NCI-H1105 treated with DMSO at 0.1 percent for 48 hours (cell line): ENCODE measurements at places on chromosomes 1 and 21.

DNA sequence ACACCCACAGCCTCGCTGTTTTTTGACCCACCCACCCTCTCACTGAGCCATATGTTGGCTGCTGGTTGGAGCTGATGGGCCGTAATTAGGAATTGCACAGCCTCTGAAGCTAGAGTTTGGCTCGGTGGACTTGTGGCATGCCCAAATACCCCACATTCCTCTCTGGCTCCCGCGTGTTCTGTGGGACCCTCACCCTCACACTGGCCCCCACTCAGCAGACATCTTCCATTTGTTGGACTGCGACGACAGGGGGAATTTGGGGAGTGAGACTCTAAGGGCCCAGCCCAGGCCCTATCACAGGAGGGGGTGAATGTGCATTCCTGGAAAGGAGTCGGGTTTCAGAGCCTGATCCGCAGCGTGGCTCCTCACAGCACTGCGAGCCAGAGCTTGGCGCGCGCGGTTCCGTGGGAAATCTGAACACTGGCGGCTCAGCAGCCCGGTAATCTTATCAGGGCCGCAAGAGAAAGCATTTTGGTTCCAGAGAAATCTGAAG is 5.2 kb downstream of the RCSD1 start:
- DNase-seq, result no peak

GRCh38 chr1:156659661-156659987 is 17.6 kb downstream of the NES start:
- DNase-seq, result no peak

- no peak for DNase-seq
These were observed 38.2 kb upstream of the DIP2A start for GRCh38 chr21:46420241-46421190.

DNA sequence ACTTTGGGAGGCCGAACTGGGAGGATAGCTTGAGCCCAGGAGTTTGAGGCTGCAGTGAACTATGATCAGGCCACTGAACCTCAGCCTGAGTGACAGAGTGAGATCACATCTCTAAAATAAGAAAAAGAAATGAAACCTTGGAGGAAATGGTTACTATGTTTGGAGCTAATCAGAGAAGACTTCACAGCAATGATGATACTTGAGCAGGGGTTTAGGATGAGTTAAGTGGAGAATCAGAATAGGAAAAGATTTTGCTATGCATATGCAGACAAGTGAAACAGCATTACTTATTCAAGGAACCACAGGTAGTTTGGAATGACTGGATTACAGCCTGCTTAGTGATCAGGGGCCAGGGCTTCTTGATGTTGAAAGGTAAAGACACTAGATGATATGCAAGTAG is 1.3 kb upstream of the CD5L start:
- DNase-seq, result no peak

GRCh38 chr1:7526196-7526866 is 244.8 kb upstream of the VAMP3 start:
- no peak for DNase-seq

- DNase-seq, result no peak
These were observed 12.1 kb downstream of the MCL1 start for GRCh38 chr1:150567341-150567716.

DNA sequence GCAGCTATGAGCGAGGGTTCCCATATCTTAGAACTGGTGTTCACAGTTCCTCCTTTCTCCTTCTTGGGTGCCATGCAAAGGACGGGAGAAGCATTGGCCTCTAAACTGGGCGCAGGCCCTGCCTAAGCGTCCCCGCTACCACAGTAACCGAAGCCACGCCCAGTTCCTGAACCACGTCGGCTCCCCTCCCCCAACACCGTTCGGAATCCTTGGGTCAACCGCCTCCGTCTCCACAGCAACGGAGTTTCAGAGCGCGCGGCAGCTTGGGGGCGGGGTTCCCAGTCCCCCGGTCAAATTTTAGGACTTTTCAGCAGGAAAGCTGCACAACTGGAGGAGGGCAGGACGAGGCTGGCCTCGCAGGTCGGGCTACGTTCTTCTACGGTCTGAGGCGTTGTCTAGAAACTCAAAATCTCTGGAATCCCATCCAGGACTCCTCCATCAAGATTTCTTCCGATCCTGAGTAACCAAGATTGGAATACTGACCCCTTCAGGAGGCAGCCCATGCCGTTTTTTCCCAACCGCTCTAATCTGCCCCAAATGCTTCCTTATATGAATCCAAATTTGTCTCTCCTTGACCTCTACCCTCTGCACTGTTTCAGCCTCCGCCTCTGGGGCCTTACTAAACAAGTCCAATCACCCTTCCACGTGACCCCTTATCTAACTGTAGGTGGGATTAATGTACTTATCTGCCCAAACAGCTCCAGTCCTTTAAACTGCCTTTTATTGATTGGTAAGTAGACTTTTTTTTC is at the start of gene SPAG17:
SPAG17 (minus strand) TSS at position 145 of the 749 bp plus-strand sequence; CDS start at position 74, 71 bp downstream.
- DNase-seq, result peak; percentile 58

- no peak for DNase-seq
These were observed 23.9 kb upstream of the TMEM52 start for GRCh38 chr1:1942753-1943656.

- DNase-seq, result no peak
These were observed 289.6 kb downstream of the PTPRU start for GRCh38 chr1:29525941-29526340.

- DNase-seq, result no peak
These were observed 24.0 kb upstream of the COL16A1 start for GRCh38 chr1:31727849-31728248.

DNA sequence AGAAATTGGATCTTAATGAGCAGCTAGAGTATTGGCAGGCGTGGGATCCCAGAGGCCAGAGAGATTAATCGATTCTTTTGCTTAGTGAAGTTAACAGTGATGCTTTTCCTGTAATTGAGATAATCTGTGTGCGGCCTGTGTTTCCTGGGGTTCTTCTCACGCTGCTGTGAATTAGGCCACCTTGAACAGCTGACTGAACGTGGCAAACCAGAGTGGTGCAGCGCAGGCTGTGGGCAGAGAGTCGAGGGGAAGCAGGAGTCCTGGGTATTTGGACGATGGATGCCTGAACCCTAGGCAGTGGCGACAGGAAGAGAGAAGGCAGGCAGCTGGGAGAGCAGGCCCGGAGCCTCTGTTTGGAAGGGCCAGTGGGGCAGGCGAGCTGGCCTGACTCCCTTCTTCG is 51.7 kb downstream of the RYR2 start:
- no peak for DNase-seq

DNA sequence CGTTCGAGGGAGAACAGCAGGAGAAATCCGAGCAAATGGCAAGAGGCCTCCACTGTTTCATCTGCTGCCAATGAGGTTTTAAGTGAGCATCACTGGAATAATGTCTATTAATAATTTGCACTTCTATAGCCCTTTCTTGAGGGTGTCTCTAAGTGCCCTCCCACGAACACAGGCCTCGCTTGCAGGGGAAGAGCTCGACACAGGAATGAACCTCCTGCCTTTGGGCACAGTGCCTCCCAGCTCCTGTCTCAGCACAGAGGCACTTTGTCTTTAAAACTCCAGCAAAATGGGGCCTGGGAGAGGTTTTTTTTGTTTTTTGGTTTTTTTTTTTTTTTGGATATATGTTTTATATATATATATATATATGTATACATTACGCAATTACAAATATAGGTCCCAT is 56.6 kb downstream of the OLIG1 start:
- DNase-seq, result no peak

DNA sequence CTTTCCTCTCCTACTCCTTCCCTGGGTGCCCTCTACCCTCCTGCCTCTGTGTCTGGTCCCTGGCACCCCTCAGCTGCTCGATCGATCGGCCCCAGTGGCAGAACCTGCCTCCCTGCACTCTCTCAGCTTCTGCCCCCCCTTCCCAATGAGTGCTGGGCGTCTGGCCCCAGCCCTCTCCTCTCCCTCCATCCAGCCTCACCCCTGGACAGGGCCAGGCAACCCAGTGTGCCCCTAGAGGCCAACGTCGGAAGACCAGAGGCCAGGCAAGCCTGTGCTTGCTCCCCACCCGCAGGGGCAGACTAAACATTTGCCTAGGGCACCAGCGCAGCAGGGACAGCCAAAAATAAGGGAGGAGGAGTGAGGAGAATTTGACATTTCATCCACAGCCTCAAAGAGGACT is 43.5 kb downstream of the LGR6 start:
- peak; percentile 50 for DNase-seq

GRCh38 chr1:233132445-233132844 is 163.1 kb downstream of the PCNX2 start:
- no peak for DNase-seq

DNA sequence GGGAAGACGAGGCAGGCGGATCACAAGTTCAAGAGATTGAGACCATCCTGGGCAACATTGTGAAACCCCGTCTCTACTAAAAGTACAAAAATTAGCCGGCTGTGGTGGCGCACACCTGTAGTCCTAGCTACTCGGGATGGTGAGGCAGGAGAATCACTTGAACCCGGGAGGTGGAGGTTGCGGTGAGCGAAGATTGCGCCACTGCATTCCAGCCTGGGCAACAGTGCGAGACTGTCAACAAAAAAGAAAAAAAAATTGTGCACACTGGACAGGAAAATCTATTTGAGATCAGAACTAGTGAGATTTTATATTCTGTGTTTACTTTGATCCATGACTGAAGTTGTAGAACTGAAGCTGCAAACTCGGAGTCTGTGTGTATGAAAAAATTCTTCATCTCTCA is 40.2 kb downstream of the SNRPE start:
- DNase-seq, result no peak

DNA sequence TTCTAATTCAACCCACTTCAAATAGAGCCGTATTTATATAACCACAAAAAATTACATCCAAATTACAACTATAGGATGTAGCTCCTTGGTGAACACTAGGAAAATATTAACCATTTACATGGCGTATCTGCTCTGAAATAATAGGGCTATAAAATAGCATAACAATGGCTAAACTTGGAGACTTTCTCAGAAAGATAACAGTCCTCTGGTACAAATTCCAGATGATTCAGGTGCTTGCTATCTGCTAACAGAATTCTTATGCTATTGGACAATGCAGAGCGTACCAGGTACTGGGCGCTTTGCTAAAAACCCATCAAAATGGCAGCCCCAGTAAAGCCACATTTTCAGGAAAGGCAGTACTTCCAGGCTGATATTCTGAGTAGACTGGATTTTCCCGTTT is 209.7 kb upstream of the C8B start:
- DNase-seq, result no peak

DNA sequence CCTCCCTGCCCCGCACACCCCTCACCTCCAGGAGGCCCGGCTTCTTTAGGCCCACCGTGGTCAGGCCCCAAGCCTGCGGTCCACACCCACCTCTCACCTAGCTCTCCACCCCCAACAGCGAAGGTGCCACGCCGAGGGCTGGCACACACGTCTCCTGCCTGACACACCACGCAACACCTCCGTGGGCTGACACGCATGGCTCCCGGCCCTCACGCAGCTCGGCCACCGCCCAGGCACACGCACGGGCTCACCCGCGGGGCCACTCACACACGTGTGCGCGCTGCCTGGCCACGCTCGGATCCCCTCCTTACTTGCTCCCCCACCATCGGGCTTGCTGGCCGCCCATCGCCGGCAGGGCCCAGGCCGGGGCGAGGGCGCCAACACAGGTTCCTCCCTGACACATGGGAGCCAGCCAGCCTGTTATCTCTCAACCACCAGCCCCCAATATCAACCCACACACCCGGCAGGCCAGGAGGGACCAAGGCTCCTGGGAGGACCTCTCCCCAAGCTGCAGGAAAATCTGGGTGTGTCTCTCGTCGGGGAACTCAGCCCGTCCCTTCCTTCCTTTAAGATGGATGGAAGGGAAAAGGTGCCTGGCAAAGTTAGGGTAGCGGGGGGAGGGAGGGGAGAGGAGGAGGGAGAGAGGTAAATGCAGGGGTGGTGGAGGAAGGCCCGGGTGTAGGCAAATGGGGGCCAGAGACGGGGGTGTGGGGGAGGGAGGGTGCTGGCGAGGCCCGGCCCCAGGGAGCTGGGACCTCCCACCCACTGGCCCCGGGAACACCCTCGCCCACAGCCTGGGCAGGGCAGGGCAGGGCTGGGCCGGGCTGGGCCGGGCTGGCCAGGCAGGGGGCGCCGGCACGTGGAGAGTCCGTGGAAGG is 546 bp downstream of the ELOVL1 start:
- peak; percentile 32 for DNase-seq

DNA sequence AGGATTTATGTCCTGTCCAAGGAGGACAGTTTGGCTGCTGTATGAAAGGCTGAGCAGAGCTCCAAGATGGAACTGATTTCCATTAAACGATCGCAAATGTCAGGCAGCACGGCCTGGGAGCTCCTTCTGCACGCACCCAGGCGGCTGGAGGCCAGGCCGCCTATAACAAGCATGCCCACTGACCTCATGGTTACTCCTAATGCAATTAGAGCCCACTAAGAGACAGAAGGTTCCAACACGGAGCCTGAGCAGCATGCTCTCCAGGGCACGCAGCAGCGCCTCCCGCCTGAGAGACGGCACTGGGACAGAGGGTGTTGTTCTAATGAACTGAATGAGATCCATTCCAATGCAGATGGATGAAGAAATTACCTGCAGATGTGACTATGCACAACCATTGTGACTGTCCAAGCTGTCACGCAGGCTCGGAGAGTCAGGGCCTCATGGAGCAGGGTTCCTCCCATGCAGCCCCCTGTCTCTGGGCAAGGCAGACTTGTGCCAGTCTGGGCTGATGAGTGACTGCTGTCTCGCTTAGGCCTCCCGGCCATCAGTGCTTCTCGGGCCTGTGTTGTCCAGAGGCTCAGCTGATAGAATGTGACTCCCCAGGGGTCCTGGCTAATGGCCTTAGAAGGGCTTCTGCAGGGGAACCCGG is 25.2 kb upstream of the CDCA8 start:
- DNase-seq, result no peak

DNA sequence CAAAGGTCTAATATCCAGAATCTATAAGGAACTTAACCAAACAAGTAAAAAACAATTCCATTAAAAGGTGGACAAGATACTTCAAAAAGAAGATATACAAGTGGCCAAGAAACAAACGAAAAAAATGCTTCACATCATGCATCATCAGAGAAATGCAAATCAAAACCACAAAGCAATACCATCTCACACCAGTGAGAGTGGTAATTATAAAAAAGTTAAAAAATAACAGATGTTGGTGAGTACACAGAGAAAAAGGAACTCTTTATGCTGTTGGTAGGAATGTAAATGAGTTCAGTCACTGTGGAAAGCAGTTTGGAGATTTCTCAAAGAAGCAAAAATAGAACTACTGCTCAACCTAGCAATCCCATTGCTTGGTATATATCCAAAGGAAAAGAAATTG is 218.6 kb downstream of the SLC44A5 start:
- DNase-seq, result no peak

DNA sequence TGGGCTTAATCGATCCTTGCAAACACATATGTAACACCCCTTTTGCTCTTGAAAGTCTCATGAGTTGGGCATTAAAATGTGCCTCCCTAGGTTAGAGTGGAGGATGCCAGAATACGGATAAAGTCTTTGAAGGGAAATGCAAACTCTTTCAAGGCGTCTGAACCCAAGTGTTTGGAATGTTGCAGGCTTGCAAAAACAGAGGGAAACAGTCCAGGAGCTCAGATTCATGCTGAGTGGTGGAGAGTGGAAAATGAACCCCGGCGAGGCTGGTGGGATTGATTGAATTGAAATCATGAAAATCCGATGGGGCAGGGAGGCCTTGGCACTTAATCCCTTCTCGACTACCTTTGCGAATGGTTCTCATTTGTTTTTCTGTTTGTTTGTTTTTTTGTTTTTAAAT is 175.5 kb downstream of the PGBD5 start:
- DNase-seq, result no peak
